Small intestine (tissue), 16 donors: ENCODE measurements at places on chromosomes 11 and 22.

DNA sequence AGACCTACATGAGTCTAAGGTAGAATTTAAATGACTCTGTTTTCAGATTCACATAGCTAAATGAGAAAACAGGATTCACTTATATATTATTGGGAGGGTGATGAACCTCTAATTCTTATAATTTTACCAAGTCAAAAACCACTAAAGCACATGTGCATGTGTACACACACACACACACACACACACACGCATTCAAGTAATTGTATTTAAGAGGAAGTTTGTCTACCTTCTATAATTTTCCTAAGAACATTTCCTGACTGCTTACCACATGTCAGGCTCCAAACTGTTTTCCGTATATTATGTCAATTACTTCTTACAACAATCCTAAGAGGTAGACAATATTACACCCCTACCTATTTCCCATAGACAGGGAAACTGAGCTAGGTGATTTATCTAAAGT, 6.7 kb downstream of the RNF141 start:
- H3K4me1 ChIP-seq, result no peaks in the 10 kb centered on the region
- no peaks in the 10 kb centered on the region for H3K36me3 ChIP-seq
- H3K4me3 ChIP-seq, result no peak overlapping the region
- H3K27me3 ChIP-seq, result no peaks in the 10 kb centered on the region

- H3K27me3 ChIP-seq, result no peaks in the 10 kb centered on the region
- no peaks in the 10 kb centered on the region for H3K36me3 ChIP-seq
- no peak overlapping the region for H3K4me3 ChIP-seq
- DNase-seq, result peak; percentile 70
- H3K27ac ChIP-seq, result no peak overlapping the region
Observed at GRCh38 chr11:18802381-18803257, 11.0 kb upstream of the PTPN5 start.

GRCh38 chr22:36757668-36758211, 18.2 kb downstream of the IFT27 start:
- H3K27ac ChIP-seq, result no peak overlapping the region
- no peaks in the 10 kb centered on the region for H3K27me3 ChIP-seq
- H3K36me3 ChIP-seq, result no peaks in the 10 kb centered on the region
- no peaks in the 10 kb centered on the region for H3K4me1 ChIP-seq
- H3K4me3 ChIP-seq, result no peak overlapping the region

DNA sequence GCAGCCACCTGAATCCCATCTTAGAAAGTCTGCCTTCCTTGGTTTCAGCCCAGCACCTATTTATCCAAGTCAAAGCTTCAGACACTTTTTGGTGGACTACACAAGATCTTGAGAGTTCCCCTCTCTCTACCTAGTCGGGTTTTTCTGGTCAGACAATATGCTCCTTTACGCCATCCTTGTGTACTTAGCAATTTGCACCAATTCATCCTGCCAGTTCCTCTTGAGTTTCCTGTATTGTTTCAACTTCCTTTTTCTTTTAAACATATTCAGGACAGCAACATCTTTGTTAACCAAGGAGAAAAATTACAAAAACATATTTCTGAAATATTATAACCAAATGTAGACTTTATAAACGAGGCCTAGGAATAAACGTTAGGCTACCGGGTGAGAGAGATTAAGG, 368.2 kb upstream of the CADM1 start:
- no peak for DNase-seq
- no peaks in the 10 kb centered on the region for H3K36me3 ChIP-seq
- H3K27ac ChIP-seq, result no peak overlapping the region
- H3K27me3 ChIP-seq, result no peaks in the 10 kb centered on the region

- H3K27me3 ChIP-seq, result no peaks in the 10 kb centered on the region
- H3K4me3 ChIP-seq, result no peak overlapping the region
- DNase-seq, result peak; percentile 4
- H3K27ac ChIP-seq, result no peak overlapping the region
- H3K4me1 ChIP-seq, result no peaks in the 10 kb centered on the region
Observed at GRCh38 chr11:33437529-33437928, 180.3 kb downstream of the HIPK3 start.

GRCh38 chr22:29801153-29801552, 34.0 kb downstream of the UQCR10 start:
- H3K36me3 ChIP-seq, result peaks cover 45% of the 10 kb centered on the region
- H3K27me3 ChIP-seq, result no peaks in the 10 kb centered on the region
- no peak overlapping the region for H3K4me3 ChIP-seq
- no peak for DNase-seq
- no peaks in the 10 kb centered on the region for H3K4me1 ChIP-seq
- H3K27ac ChIP-seq, result no peak overlapping the region

- no peak for DNase-seq
- no peak overlapping the region for H3K4me3 ChIP-seq
- peaks cover 18% of the 10 kb centered on the region for H3K36me3 ChIP-seq
- H3K4me1 ChIP-seq, result no peaks in the 10 kb centered on the region
- no peaks in the 10 kb centered on the region for H3K27me3 ChIP-seq
Observed at GRCh38 chr22:24102366-24103200, 78.7 kb upstream of the SUSD2 start.

DNA sequence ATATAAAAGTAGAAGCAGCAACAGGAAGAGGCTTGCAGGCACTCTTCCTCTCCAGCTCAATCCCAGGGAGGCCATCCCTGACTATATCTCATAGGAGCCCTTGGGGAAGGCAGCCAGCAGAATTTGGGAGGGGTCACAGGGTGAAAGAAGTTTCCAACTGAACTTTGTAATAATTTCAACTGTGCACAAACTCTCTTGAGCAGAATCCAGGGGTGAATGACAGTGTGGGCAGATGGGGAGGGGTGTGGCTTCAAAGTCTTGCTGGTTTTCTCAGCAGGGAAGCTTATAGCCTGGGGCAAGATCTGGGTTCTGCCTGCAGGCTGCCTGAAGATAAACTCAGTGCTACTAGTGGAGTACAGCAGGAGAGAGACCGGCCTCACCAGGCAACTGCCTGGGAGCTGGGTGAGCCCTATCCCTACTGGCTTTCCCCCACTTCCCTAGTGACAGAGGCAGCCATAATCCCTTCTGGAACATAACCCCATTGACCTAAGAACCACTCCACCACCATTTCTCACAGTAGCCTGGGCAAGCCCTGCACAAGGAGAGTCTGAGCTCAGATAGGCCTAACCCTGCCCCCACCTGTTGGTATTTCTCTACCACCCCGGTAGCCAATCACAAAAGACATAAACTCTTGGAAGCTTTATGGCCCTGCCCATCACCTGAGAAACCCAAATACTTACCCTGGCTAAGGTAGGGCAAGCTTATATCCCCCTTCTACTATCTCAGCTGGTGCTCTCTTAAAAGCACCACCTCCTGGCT, 17.8 kb upstream of the TTC12 start:
- no peaks in the 10 kb centered on the region for H3K27me3 ChIP-seq
- DNase-seq, result no peak
- no peaks in the 10 kb centered on the region for H3K4me1 ChIP-seq
- H3K4me3 ChIP-seq, result no peak overlapping the region

DNA sequence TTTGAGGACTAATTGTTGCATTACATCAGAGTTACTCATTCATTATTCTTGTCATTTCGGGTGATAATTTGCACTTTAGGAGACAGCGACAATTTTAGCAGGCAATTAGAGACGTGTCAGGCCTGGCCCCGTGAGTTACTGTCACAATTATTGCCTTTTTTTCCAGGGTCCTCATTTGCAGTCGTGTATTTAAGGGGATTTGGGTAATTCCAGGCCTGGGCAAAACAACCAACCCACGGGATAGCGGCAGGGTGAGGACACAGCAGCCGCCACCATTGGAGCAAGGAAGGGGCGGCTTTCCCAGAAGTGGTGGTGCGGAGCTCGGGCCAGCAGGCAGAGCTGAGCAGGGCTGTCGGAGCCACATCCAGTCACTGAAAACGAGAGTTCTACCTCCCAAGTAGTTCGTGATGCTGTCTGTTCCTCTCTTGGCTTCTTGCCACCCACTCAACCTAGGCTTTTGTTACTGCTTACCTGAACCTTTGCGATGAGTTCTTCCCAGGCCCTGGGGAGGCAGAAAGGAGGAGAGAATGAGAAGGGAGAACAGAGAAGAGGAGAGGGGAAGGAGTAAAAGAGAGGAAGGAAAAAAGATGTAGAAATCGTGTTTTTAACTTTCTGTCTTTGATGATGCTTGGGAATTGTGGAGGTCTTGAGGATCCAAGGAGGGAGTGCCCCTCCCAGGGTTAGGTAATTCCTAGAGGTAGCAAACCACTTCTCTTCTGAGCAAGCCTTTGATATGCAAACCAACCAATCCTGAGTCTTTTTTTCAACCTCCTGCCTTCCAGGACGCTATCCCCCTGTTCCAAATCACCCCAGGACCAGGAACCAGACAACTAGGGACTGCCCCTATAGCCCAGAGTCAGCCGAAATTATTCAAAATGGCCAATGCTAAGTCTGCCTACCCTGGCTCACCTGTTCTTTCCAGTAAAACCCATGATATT, 236.1 kb downstream of the MIAT start:
- peaks cover 3% of the 10 kb centered on the region for H3K27me3 ChIP-seq
- no peak overlapping the region for H3K4me3 ChIP-seq
- DNase-seq, result no peak

DNA sequence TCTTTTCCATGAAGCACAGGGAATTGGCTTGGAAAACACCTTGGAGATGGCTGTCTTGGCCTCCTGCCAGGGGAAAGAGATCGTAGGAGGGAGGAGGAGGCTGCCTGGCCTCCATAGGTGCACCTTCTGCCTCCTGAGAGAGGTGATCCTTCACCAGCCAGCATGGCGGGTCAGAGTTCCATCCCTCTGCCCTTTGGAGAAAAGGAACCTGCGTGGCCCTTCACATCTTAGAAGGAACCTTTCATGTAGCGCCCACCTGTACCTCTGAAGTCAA, 58.2 kb upstream of the DRD2 start:
- no peaks in the 10 kb centered on the region for H3K4me1 ChIP-seq
- no peak overlapping the region for H3K4me3 ChIP-seq
- no peaks in the 10 kb centered on the region for H3K36me3 ChIP-seq

- H3K27me3 ChIP-seq, result no peaks in the 10 kb centered on the region
- peak; percentile 71 for DNase-seq
- H3K4me1 ChIP-seq, result no peaks in the 10 kb centered on the region
- H3K36me3 ChIP-seq, result peaks cover 9% of the 10 kb centered on the region
- H3K4me3 ChIP-seq, result no peak overlapping the region
Observed at GRCh38 chr11:71977743-71978418, 20.8 kb upstream of the IL18BP start.

DNA sequence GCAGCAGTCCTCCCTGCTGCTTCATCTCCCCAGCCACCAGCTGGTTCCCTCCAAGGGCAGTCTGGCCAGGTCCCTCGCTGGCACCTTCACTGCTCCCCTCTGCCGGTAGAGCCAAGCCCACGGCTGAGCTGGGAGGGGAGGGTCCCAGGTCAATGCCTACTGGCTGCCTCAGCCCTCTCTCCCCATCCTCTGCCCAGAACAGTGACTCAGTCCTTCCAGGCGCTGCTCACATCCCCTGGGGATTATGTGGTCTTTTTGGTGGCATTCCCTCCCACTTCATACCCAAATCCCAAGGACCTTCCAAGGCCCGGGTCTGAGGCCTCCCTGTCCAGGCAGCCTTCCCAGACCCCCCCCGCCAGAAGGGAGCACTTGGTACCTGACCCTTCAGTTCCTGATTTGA, 44.9 kb downstream of the WNT7B start:
- H3K36me3 ChIP-seq, result no peaks in the 10 kb centered on the region
- peaks cover 42% of the 10 kb centered on the region for H3K27me3 ChIP-seq
- DNase-seq, result no peak
- no peak overlapping the region for H3K27ac ChIP-seq

- no peak overlapping the region for H3K27ac ChIP-seq
- H3K36me3 ChIP-seq, result no peaks in the 10 kb centered on the region
- no peaks in the 10 kb centered on the region for H3K27me3 ChIP-seq
Observed at GRCh38 chr11:34351051-34351450, 6.8 kb downstream of the ABTB2 start.

DNA sequence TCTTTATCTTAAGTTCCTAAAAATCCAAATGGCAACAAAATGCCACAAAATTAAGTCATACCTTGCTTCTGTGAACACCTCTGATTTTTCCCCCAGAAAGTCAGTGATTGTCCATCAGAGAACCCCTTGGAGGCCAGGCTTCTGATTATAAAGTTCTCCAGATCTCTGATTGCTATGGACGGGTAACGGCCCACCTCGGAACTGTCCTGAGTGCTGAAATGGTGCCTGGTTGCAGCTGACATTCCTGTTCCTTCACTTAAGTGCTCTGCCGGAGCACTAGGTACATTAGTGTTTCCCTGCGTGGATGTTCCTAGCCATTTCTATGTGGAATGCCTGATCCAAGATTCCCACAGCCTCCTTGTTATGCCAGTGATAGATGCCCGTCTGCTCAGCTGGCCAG, 85.0 kb downstream of the CHST1 start:
- DNase-seq, result no peak
- no peaks in the 10 kb centered on the region for H3K4me1 ChIP-seq
- H3K36me3 ChIP-seq, result no peaks in the 10 kb centered on the region
- H3K27me3 ChIP-seq, result no peaks in the 10 kb centered on the region

GRCh38 chr22:23859201-23859600, 1.5 kb downstream of the SLC2A11 start:
- no peak overlapping the region for H3K4me3 ChIP-seq
- no peaks in the 10 kb centered on the region for H3K36me3 ChIP-seq
- no peaks in the 10 kb centered on the region for H3K27me3 ChIP-seq
- H3K4me1 ChIP-seq, result peaks cover 9% of the 10 kb centered on the region
- no peak for DNase-seq

DNA sequence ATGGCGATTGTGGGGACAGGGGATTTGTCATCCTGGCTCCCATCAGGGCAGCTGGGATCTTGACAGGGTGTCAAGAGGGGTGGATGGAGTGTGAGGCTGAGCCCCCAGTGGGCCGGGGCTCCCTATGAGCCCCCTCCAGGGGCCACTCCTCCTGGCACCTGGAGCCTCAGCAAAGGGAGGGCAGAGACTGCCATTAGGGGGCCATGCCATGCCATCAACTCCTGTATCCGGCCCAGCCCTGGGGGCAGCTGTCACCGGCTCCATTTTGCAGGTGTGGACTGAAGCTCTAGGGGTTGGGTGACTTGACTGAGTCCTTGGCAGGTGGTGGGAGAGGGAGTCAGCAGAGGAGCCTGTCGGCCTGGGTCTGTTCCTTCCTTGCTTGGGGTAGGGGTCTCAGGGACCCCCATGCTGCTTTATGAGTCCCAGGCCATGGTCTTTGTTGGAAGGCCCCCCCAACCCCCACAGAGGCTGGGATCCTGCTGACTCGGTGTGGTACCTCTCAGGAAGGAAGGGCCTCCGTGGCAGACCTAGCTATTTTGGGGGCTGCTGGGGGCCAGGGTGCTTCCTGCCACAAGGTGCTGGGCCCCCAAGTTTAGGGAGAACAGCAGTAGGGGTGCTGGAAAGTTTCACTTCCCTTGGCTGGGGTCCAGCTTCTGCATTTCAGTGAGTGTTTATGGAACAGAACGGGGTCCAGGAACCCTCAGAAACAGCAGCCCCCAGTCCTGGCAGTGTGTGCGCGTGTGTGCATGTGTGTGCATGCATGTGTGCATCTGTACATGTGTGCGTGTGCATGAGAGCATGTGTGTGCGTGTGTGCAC, 1.5 kb downstream of the ACY3 start:
- no peak overlapping the region for H3K27ac ChIP-seq
- DNase-seq, result no peak
- no peak overlapping the region for H3K4me3 ChIP-seq
